ENCODE measurements at places on chromosomes 1 and 21.

- DNase-seq = no peak
These were observed 174.0 kb downstream of the CRB1 start for GRCh38 chr1:197441999-197442414.

GRCh38 chr1:198143797-198144196 is 13.0 kb upstream of the NEK7 start:
- no peak for DNase-seq

- no peak for DNase-seq
These were observed 13.1 kb downstream of the RNF220 start for GRCh38 chr1:44418022-44418673.

DNA sequence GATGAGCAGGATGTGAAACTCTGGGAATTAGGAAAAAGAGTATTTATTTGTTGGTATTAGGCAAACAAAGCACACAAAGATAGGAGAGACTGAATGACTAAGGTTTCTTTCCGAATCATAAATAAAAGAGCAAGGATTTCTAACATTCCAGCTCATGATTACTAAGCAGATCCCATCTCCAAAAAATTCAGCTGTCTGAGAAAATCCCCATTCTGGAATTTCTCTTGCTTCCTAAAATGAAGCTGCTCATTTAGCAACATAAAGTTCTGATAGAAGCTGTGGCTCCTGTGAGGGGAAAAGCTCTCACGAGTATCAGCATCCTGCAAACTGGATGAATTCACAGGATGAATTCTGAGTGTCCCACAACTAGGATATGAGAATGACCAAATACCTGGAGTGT is 6.7 kb upstream of the SH2D5 start:
- no peak for DNase-seq

- DNase-seq = no peak
These were observed 98.5 kb upstream of the VANGL1 start for GRCh38 chr1:115543247-115543646.

DNA sequence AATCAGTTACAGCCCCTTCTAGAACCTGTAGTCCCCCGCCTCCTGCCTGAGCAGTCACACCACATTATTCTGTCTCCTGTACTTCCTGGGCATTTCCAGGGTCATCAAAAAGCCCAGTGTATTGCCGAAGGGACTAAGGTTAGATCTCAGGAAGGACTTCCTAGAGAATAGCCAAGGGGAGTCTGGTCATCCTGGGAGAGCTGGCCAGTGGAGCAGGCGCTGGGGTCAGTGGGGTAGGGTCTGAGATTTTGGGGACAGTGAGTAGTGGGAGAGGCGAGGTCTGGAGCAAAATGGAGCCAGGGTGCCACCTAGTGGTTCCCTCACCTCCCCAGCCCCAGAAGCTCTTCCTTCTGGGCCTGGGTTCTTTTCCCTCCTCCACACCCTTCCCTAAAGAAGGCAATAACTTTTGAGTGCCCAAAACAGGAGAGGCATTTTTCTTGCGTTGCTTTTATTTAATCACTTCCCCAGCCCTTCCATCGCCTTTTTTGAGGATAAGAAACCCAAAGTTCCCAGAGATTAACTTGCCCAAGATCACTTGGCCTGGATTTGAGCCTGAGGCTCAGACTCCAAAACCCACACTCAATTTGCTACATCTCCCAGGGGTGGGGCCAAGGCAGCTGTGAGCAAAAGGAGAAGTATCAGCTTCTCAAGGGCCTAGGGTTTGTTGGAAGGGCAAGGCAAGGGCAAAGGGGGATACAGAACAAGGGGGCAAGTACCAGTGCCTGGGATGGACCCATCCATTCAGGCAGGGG is 7.3 kb upstream of the PMVK start:
- no peak for DNase-seq

DNA sequence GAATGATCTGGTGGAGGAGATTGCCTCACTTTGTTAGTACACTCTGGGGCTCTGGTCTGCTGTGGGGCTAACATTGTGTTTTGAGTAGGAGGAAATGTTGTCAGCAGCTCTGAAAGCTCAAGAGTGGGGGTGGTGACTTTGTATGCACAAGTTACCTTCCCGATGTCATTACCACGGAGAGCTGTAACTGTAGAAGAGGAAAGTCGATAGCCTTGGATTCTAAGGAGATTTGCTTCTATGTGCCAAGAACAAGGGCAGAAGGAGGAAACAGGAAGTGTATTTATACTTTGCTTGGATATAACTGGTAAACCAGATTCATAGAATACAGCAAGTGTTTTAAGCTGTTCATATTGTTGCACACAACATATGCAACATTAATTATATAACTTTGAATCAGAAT is 196.1 kb downstream of the AMY1C start:
- no peak for DNase-seq

DNA sequence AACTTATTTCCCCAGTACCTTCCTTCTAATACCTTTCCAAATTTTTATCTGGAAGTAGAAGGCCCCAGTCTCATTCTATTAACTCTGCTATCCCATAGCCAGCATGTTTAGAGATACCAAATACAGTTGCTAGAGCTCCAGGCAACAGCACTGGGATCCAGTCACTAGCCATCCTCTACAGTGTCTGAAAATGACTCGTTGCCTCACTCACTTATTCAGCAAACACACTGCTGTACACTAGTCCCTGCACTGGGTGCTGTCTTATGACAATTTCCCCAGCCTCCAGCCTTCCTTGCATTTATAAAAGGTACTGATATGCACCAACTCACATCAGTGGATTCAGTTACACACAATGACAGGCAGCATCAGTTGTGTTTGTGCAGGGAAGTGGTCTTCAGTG is 179.0 kb downstream of the DSCAM start:
- DNase-seq = no peak

DNA sequence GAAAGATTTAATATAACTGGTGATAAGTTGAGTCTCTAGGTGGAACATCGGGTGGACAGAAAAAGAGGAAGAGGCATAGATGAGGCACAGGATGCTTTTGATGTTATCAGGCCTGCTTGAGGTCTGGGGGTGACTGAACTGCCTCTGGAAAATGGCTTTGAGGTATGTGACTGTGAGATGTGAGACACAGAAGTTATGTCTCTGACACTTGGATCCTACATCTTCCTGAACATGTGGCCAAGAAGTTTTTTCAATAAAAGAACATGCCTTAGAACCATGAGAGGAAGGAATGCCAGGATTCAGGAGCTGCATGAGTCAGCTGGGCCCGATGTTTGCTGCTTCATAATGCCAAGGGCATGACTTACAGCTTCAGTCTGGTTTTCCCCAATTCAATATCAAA is 11.5 kb upstream of the AIM2 start:
- no peak for DNase-seq

GRCh38 chr1:234969581-234970400 is 158.8 kb downstream of the TOMM20 start:
- no peak for DNase-seq

DNA sequence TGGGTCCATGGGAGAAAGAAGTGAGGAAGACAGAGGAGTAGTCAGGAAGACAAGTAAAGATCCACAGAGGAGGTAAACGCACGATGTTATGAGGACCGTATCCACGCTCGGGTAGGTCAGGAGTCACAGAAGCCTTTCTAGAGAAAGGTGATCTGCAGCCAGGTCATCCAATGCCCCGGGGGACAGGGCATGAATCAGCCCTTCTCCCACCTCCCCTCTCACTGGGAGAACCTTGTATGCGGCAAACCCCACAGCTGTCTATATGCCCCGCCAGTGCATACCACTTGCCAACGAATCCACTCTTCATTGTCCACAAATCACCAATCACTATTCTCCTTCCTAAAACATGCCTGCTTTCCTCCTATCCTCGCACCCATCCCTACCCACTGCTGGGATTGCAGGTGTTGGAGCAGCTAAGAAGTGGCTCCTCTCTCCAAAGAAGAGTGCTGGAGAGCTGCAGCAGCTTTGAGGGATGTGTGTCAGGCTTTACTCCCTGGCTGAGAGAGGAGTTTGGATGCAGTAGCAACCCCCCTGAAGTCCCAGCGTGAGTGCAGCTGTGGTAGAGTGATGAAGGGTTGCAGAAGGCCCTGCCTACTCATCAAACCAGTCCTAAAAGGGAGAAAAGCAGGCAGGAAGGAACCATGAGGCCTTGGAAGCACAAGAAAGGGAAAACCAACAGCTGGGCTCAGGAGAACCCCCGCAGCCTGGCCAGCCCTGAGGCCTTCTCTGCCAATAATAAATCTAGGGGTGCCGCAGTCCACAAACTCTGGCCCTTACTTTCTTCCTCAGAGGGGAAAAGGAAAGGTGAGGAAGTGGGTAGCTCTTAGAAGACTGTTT is 102.2 kb upstream of the GADD45A start:
- DNase-seq = no peak

DNA sequence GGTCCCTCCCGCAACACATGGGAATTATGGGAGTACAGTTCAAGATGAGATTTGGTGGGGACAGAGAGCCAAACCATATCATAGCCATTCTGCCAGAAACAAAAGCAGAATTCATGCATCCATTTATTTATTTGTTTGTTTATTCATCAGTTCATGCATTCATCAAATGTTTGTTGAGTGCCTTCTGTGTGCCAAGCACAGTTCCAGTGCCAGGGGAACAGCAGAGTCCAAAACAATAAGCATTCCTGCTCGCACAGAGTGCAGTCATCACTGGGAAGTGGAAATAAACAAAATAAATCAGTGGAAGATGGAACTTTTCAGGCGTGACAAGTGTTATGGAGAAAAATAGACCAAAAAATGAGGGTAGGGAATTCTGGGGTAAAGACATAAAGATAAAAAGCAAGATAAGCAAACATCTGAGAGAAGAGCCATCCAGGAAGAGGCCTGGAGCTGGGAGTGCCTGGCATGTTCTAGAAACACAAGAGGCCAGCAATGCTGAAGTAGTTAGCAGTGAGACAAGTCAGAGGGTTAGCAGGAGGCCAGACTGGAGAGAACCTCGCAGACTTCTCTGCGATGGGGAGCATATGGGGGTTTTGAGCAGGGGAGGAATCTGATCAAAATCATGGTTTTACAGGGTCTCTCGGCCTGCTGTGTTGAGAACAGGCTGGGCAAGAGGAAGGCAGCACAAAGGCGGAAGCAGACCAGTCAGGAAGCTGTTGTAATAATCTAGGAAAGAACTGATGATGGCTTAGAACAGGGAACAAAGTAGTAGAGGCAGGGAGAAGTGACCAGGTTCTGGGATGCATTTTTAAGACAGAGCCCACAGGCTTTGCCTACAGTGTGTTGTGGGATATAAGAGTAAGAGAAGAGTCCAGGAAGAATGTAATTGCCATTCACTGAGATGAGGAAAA is 113.2 kb downstream of the GLUL start:
- DNase-seq = no peak

DNA sequence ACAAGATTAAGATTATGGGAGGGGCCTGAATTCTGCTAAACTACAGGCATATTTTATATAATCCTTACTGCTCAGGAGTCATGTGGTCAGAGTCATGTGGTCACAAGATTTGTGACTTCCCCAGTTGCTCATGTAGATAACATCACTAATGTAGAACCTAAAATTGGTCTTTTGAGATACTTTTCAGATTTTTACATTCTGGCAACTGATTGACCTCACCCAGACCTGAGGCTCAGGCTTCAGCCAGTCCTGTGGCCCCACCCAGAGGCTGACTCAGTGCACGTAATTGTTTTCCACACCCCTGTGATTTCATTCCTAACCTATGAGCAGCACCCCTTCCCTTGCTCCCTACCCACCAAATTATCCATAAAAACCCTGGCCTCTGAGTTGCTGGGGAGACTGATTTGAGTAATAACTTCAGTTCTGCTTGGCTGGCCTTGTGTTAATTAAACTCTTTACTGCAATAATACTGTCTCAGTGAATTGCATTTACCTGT is 41.7 kb upstream of the ZNF326 start:
- no peak for DNase-seq

GRCh38 chr1:228272831-228273571 is 65.2 kb downstream of the OBSCN start:
- no peak for DNase-seq

DNA sequence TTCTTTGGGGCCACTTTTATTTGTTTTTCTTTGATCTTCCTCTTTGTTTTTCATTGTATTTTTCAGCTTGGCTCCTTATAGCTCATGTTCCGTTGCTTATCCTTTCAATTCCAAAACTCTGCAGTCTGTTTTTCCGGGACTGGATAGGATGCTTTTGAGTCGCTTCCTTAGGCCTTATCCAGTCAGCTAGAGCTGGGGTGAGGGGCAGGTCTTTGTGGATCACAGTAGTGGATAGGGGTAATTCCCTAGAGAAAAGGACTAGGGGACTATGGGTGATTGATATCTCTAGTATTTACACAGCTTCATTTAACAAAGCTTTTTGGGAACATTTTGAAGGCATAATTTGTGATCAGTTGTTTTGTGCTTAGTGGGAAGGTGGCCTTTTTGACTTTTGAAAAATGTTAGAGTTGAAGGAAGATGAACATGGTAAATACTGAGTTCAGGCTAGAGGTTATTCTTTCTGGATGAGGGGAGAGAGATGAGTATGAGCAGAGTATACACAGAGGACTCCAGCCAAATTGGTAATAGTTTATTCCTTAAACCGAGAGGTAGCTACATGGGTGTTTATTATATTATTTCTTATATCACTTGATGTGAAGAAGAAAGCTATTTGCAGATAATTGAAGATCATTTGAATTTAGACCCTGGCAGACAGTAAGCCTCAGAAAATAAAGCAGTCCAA is 22.5 kb downstream of the CEP350 start:
- no peak for DNase-seq

GRCh38 chr1:35887508-35887907 is 4.5 kb downstream of the AGO1 start:
- no peak for DNase-seq

DNA sequence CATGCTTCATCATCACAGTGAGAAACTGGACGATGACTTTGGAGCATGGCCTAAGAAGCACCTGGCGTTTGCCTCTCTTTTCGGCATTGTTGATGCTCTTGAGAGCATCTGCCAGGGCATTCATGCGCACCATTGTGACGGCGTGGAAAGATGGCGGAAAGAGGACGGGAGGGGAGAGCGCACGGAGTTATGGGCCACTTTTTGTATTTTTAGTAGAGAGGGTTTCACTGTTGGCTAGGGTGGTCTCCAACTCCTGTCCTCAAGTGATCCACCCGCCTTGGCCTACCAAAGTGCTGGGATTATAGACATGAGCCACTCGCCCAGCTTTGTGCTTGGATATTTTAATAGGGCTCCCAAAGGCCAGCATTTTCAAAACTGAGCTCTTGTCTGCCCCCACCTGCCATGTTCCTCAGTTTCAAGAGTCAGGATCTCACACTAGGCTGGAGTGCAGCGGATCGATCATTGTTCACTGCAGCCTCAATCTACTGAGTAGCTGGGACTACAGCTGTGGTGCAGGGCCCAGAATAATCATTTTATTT is 5.3 kb downstream of the RPS8 start:
- no peak for DNase-seq

DNA sequence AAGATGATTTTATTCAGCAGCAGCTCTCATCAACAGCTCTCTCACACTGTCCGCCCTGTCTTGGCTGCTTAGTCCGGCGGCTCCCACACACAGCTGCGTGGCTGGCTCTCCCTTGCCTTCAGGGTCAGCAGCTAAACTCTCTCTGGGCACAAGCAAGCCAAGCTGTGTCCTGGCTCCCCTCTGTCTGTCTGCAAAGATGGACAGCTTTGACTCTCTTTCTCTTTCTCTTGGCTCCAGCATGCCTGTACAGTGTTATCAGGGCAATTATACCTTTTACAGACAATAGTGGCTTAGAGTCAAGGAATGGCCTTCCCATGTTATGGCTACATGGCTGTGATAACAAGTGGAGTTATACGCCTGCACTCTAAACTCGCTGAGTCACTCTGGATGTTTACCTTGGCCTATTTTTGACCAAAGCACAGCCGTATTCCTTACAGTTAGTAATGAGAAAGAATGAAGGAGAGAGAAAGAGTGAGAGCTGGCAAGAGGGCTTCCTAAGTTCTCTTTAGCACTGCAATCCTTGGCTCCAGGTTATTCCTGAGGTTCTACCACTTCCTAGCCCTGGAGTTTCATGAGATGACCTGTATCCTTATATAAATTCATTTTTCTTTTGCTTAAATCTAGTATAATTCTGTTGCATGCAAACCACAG is 59.9 kb upstream of the ZSWIM5 start:
- DNase-seq = no peak

Measured in GM12891 (cell line).